ENCODE measurements at places on chromosomes 12 and 14. TPM values are rescaled to one million over a fixed set of nuclear protein-coding genes. Genes with fewer than 3 reads are reported as not detected.

The CEBPE gene
- 0.33 TPM for total RNA-seq

DNA sequence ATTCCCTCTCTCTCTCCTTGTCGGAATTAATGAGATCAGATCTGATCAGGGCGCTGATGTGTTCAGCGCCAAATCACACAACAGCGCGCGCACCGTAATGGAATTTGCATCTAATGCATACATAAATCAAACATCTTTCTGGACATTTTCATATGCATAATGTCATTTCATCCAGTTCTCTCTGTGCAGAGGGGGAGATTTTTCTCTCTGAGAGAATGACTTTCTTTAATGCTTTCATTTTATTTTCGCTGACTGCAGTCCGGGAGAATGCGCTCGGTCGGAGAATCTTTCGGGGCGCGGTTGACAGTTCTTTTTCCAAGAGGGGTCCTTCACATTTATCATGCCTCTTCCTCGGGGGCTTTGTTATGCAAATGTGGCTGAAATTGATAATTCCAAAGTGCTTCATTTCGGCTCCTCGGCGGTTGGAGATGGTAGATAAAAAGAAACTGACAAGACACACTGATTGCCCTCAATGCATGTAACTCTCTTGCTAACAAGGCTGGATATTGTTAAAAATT, 615.9 kb downstream of the VRK1 start:
- H3K4me3 ChIP-seq: no peak overlapping the region
- H3K4me1 ChIP-seq: no peaks in the 10 kb centered on the region

- no peaks in the 10 kb centered on the region for H3K4me1 ChIP-seq
- H3K27me3 ChIP-seq: no peaks in the 10 kb centered on the region
- H3K36me3 ChIP-seq: no peaks in the 10 kb centered on the region
Observed at GRCh38 chr12:11949738-11950411, 120.9 kb upstream of the BCL2L14 start.

GRCh38 chr14:99758121-99758821, 34.9 kb upstream of the EML1 start:
- no peaks in the 10 kb centered on the region for H3K4me1 ChIP-seq
- no peaks in the 10 kb centered on the region for H3K36me3 ChIP-seq

- no peak overlapping the region for H3K27ac ChIP-seq
- H3K4me1 ChIP-seq: no peaks in the 10 kb centered on the region
- no peaks in the 10 kb centered on the region for H3K36me3 ChIP-seq
- no peaks in the 10 kb centered on the region for H3K27me3 ChIP-seq
- DNase-seq: no peak
Observed at GRCh38 chr14:89992273-89992672, 36.5 kb downstream of the TDP1 start.
